ENCODE measurements at places on chromosomes 2 and 18.
A peak's percentile ranks its signal among the peaks of the same experiment; 100 is the strongest.

- no peak for DNase-seq
Measured at GRCh38 chr2:76639171-76639680, 883.0 kb downstream of the LRRTM4 start.

GRCh38 chr2:238163481-238164198 lies 4.9 kb downstream of the ERFE start:
- DNase-seq = no peak

GRCh38 chr2:231526341-231527090 lies 3.7 kb downstream of the NMUR1 start:
- no peak for DNase-seq

GRCh38 chr2:190792956-190793888 lies 87.4 kb upstream of the GLS start:
- no peak for DNase-seq

GRCh38 chr18:7754725-7755181 lies 187.6 kb downstream of the PTPRM start:
- no peak for DNase-seq

DNA sequence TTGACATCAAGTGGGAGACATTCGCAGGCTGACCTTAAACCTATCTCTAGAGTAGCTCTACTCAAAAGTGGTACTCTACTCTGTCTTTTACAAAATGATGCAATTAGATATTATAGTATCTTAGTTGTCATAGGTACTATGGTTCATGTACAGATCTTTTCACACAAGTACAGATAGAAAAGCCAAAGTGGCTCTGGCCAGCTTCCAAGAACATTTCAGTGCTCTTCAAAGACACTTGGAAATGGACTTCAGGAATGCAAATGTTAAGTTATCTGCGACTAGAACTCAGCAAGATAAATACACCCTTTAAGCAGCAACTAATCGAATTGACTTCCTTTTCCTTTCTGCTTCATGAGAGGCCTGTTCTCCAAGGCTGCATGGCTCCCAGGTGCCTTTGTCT lies 718.7 kb upstream of the FAM98A start:
- no peak for DNase-seq

DNA sequence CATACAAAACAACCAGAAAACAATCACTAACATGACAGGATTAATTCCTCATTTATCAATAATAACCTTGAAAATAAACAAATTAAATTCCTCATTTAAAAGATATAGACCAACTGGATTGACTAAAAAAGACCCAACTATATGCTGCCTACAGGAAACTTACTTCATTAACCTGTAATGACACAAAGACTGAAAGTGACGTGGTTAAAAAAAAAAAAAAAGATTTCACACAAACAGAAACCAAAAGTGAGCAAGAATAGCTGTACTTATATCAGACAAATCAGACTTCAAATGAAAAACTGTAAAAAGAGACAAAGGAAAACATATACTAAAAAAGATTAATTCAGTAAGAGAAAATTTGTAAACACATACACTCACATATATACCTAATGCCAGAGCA lies 201.2 kb downstream of the CCDC178 start:
- DNase-seq = no peak

GRCh38 chr2:166613226-166613625 lies 119.2 kb upstream of the SCN7A start:
- no peak for DNase-seq

DNA sequence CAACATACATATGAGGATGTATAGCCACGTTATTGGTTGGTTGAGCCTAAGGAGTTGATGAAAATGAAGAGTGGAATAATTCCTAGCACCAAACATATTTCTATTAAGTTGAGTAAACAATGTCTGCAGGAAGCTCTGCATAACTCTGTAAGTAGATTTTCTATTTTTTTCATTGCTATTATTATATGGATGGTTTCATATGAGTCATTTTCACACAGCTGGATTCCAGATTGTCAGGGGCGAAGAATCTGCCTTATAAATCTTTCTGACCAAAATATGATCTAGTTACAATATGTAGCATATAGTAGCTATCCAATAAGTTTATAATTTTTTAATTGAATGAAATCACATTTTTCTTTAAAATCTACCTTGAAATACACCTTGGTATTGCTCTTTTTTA lies 468.0 kb upstream of the PKDCC start:
- no peak for DNase-seq

- no peak for DNase-seq
Measured at GRCh38 chr2:55768991-55769390, 75.3 kb upstream of the PNPT1 start.

GRCh38 chr18:46069524-46069923 lies 2.5 kb downstream of the PSTPIP2 start:
- DNase-seq = no peak

DNA sequence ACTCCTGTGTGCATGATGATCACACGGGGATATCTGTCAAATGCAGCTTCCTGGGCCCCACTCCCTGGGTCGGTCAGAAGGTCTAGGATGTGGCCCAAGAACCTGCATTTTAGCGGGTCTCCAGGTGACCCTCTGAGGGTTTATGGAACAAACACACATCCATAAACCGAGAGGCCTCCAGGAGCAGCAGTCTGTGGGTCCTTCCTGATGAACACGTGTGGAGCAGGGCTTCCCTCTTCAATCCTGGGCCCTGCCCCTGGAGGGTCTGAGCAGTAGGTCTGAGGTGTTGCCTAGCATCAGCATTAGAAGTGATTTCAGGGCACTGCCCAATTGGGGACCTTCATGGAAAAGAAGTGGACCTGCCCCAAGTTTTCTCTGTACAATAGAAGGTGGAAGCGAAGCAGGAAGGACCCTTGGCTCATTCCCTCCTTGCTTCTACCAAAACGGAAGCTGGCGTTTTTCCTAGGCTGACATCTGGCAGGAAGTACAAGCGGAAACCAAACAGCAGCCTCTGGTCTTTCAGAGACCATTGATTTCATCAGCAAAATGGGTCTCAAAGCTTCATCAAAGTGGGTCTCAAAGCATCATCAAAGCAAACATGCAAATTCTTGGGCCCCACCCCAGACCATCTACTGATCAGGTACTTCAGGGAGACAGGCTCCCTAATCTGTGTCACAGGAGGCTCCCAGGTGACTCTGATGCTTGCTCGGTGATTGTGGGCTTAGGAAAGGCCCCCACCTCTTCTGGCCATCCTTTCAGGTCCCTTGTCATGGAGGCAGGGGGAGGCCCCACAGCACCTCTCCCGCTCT lies 30.7 kb downstream of the INO80C start:
- no peak for DNase-seq

- DNase-seq = no peak
Measured at GRCh38 chr2:17101091-17101490, 417.1 kb downstream of the RAD51AP2 start.

DNA sequence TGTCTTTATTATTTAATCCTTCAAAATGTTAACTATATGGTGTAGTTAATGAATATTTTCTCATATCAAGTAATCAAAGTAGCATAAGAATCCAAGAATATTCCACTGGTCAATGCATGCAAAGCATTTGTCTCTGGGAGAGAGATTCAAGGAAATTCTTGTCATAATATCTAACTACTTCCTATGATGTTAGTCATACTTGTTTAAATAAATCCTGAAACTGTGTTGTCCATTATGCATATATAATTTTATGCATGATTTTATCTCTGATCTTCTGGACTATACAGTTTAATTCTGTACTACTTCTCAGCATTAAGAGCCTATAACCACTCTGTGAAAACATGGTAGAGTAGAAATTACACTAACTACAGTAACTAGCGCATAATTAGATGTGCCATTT lies 388.3 kb downstream of the NR4A2 start:
- DNase-seq = no peak

GRCh38 chr2:172091000-172091641 lies 5.8 kb downstream of the DLX1 start:
- DNase-seq = peak; percentile 23

GRCh38 chr18:32040936-32041335 lies 22.3 kb downstream of the RNF125 start:
- DNase-seq = no peak

GRCh38 chr2:238433941-238434845 lies 7.5 kb downstream of the ASB1 start:
- DNase-seq = no peak

DNA sequence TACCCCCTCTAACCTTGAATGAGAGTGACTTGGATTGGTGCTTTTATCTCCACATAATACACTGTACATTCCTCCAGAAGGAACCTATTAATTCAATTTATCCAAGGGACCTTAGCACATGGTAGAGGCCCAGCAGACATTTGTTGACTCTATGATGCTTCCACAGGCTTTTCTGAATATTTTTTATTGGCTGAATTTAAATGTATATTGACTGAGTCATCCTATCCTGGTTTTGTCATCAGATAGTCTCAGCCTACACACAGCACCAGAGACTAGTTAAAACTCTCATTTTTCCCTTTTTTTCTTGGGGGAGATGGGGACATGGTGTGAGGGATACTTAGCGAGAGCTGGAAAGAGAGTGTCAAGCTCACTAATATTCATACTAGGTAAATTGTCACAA lies 101.6 kb downstream of the LRRC30 start:
- DNase-seq = no peak

GRCh38 chr18:3391704-3392466 lies 58.1 kb upstream of the TGIF1 start:
- DNase-seq = no peak

GRCh38 chr2:64139956-64140355 lies 4.3 kb downstream of the PELI1 start:
- DNase-seq = no peak

DNA sequence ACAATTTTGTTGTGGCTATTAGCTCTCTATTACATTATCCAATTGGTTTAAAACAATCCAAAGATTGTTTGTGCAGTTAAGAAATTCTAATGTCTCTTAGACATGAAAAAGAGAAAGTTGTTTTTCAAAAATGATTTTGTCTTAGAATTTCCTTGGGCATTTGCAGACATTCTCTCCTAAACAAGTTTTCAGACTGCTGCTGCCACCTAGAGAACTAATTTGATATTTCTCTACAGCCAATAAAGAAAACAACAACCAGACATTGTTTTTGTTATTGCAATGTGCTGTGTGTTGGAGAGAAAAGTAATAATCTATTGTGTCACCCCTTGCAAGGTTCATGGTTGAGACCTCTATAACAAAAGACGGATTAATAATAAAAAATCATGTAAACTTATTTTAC lies 119.0 kb upstream of the SYT4 start:
- no peak for DNase-seq

DNA sequence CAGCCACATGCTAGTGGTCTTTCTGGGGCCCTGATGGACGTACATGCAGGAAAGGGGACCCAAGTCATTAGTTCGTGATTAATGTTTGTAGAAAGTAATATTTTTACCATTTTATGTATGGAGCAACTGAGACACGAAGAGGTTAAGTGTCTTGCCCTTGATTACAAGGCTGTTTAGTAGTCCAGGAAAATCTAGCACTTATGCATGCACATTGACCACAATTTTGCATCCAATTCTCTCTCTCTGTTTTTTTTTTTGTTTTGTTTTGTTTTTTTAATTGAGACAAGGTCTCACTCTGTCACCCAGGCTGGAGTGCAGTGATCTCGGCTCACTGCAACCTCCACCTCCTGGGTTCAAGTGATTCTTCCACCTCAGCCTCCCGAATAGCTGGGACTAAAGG lies 8.3 kb upstream of the GATA6 start:
- no peak for DNase-seq

DNA sequence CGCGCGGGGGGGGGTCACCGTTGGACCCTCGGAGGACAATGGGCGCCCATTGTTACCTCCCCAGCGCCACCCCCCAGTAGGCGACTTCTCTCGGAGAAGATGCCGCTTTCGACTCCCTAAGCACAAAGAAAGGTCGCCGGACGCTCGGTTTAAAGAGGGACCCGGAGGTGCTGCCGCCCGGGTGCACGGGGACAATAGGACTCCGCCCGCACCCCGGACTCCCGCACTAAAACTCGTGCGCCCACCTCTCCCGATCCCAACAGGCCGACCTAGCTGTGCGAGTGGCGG lies 318 bp upstream of the CDC42EP3 start:
- DNase-seq = no peak

- no peak for DNase-seq
Measured at GRCh38 chr2:69298862-69299261, 88.2 kb downstream of the GFPT1 start.

- DNase-seq = no peak
Measured at GRCh38 chr2:154886316-154886715, 187.8 kb downstream of the KCNJ3 start.

DNA sequence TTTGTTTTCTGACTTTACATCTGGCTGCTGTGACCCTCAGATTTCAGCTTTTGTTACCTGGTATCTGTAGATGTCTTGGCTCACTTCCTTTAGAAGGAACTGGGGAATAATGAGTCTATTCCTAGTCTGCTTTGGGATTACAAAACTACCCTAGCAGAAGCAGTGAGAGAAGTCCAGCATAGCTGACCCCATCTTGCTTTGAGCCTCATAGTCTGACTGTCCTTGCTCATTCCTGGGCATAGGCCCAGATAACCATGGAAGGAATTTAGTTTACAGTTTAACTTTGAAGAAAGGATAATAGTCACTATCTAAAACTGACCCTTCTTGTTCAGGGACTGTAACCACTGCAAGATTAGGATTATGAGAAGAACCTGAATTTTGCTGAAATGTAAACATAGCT lies 163.0 kb upstream of the HNMT start:
- no peak for DNase-seq

DNA sequence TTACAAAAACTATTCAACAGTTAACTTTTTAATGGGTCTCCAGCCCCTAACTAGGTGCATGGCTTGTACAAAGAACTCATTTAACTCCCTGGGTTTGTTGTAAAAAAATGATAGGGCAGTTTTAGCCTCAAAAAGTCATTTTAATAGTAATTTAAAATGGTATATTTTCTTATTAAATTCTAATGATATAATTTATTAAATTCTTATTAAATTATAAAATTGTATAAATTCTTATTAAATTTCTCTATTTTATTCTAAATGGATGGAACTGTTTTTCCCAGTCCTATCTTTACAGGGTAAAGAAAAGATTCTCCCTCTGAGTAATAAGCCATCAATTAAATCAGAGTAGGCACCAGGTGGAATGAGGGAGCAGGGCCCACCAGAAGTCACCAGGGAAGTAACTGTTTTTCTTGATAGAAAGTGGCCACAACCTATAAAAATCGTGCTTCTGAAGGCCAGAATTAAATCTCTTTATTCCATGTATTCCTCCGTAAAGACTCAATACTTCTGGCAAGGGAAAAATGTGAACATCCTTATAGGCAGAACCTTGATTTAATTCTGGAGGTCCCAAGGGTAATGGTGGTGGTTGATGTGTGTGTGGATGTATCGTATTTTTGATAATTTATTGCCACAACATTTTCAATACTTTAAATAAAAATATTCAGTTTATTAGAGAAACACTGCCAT lies 814 bp downstream of the FKBP7 start:
- no peak for DNase-seq

- DNase-seq = no peak
Measured at GRCh38 chr18:55252901-55253300, 293.6 kb upstream of the CCDC68 start.

GRCh38 chr2:69741229-69741574 lies 732 bp upstream of the ANXA4 start:
- DNase-seq = peak; percentile 74

DNA sequence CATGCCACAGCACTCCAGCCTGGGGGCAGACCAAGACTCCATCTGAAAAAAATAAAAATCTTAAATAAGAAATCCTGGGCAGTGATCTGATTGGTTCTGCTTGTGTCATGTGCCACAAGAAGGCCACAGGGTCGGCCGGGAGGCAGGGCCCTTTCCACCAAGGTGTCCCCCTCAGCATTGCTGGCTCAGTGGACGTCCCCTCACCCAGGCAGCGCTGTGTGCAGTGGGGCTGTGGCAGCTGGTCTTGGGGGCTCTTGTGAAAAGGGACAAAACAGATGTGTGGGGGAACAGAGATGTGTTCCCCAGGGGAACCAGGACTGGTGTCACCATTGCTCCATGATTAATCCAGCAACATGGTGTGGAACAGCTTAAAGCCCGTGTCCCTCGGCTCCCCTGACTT lies 60.5 kb downstream of the HS6ST1 start:
- no peak for DNase-seq
